ENCODE measurements at places on chromosomes 6 and 20.
A peak's percentile ranks its signal among the peaks of the same experiment; 100 is the strongest.

GRCh38 chr6:108435391-108435790 lies 125.3 kb upstream of the FOXO3 start:
- no peak for DNase-seq

DNA sequence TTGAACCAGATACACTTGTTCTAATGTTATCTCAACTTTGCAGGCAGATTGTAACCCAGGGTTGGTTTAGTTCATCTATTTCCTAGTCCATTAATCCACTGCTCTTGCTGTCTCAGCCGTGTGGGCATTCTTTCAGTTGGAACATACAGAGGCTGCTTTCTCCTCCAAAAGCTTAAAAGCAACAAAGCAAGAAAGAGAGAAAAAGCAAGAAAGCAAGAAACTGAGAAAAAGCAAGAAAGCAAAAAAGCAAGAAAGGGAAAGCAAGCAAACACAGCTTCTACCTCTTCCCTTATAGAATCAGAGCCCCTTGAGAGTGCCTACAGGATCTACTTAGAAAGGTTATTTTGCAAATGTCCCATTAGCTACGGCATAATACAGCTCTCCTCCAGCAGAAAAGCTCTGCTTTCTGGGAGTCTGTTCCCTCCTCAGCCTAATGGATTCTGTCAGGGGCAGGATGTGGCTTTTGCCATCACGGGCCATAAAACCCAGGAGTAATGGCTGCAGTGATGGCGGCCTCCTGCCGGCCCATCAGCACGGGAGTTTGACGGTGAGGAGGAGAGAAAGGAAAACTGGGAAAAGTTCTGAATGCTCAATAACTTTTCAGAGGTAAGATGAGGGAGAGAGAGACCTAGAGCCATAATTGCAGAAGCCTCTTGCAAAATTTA lies 156.8 kb upstream of the JARID2 start:
- no peak for DNase-seq

GRCh38 chr6:29602564-29603361 lies 17.8 kb downstream of the OR2H2 start:
- DNase-seq, result no peak

GRCh38 chr20:10040070-10040975 lies 5.5 kb downstream of the ANKEF1 start:
- DNase-seq, result peak; percentile 10

- DNase-seq, result no peak
Measured at GRCh38 chr6:116381000-116381399, 10.3 kb downstream of the DSE start.

DNA sequence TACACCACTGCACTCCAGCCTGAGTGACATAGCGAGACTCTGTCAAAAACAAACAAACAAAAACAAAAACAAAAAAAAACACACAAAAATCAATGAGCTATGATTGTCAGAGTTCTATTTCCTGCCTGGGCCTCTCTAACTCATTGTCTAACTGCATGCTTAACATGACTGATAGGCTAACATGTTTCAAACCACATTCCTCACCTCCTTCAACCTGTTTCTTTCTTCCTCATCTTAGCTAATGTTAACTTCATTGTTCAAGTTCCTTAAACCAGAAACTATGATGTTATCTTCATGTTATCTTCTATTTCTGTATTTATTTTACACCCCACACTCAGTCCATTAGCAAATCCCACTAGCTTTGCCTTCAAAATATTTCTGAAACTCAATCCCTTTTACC lies 41.5 kb downstream of the BEND6 start:
- DNase-seq, result no peak

GRCh38 chr6:110476046-110476849 lies at the start of gene SLC22A16:
SLC22A16 (minus strand) TSS chr6:110476613; CDS start chr6:110476574, 39 bp downstream.
- DNase-seq, result no peak

DNA sequence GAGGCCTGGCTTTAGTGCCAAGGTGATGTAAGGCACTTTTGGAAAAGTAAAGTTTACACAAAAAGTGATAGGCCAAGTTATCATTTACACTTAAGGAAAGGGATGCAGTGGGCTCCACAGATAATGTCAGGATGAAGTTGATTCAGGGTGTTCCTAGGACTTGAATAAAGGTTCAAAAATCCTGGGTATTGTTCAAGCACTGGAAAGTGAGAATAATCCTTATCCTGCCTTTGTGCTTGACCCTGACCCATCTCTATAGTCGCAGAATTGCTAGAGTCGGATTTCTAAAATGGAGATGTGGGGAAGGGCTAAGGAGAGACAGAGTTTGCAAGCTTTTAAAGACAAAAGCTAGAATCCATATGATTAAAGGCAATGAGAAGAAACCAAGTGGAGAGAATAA lies 115.6 kb downstream of the TIAM2 start:
- DNase-seq, result no peak

DNA sequence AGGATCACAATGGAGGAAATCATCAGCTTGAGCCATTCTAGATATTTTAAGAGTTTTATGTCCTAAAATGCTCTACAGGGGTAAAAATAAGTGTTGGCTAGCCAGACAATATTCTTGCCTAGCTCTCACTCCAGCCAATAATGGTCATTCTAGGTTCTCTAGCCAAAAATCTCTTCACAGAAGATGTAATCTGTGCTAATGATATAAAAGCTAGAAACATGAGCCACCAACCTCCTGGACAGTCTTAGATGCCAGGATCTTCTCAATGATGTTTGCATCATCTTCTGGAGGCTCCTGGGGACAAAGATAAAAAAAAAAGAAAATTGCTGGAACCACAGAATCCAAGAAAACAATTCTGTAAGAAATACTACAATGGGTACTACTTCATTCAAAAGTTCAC lies 119.1 kb downstream of the CHD6 start:
- DNase-seq, result no peak

DNA sequence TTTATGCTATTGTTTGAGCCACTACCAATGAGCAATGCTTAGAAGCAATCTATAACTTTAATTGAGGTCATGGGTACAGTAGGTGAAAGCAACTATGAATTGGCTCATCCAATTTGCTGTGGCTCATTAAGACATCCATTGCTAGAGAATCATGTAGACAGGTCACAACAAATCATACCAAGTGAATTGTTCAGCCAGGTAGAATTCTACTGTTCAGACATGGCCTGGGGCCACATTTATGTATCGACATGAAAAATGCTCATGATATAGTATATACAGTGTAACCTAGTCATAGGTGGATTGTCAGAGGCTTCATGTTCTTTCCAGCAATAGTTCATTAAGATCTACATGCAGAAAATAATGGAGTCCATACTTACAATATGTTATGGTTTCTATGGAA lies 633.7 kb upstream of the EYS start:
- no peak for DNase-seq

DNA sequence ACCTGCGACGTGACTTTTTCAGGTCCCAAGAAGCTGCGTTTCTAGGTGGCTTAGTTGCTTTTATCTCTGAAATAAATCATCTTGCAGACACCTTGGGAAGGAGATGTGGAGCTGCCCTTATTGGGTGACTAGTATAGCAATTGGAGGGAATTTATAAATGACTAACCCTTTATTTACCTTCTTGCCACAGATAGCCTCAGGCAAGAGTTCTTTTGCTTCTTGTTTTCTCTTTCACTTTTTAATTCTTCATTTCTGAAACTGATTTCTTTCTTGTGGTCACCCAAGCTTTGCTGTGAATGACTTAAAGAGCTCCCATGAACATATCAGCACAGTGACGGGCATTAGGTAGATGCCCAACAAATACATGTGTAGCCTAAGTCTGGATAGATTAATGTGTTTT lies 3.0 kb downstream of the ADGRF4 start:
- no peak for DNase-seq

GRCh38 chr6:31246051-31246521 lies 25.8 kb downstream of the HLA-C start:
- no peak for DNase-seq

DNA sequence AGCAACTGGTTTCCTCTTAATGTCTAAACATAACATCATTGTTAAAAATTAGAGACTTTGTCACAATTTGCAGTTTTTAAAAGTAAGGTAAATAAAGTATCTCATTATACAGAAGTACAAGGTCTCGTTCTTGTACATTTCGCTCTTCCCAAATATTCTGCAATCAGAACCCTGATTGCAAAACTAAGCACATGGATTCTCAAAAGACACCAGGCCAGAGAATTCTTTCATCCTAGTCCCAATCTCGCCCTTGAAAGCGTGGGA lies 355 bp upstream of the AKAP7 start:
- no peak for DNase-seq

- DNase-seq, result no peak
Measured at GRCh38 chr20:57289391-57290177, 23.1 kb upstream of the BMP7 start.

- no peak for DNase-seq
Measured at GRCh38 chr20:19864130-19864529, 106.1 kb downstream of the RIN2 start.

DNA sequence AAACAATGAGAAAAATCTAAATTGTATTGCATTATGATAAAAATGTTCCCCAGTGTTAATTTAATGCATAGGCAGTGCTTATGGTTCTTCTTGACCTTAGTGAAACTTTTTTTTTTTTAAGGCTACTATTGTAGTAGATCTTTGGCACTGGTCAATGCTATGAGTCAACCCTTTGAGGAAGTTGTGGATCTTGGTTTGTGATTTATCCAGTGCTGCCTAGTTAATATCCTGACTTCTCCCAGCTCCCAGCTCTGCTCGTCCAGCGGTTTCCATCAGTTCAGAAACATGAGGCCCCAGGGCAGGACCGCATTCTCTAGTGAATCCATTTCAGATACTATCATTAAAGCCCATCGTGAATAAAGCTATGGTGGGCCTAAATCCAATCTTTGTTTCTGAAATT lies 364.5 kb upstream of the JARID2 start:
- no peak for DNase-seq

DNA sequence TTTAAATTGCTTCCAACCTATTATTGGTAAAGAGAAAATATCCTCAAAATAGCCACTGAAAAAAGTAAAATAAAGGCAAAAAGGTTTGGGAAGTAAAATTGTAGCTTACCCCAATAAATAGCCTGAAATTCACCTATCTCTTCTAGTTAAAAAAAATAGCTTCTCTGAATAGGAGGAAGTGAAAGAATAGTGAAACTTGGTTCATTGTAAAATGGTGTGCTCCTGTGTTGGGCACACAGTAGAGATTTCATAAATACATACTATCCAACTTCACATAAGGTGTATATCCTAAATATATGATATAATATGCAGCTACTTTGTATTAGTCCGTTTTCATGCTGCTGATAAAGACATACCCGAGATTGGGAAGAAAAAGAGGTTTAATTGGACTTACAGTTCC lies 45.3 kb downstream of the CDK19 start:
- no peak for DNase-seq
